ENCODE measurements at places on chromosomes 7 and 10. TPM values are rescaled to one million over a fixed set of nuclear protein-coding genes. Genes with fewer than 3 reads are reported as not detected.

The EMX2 gene
- total RNA-seq: not detected

The SVOPL gene
- total RNA-seq: under 0.01 TPM

The PILRA gene
- total RNA-seq: not detected

The HOXA7 gene
- not detected for total RNA-seq

The LRRC17 gene
- total RNA-seq: 0.26 TPM

- peak; percentile 85 for DNase-seq
These were observed 120.1 kb downstream of the ELAPOR2 start for GRCh38 chr7:86939197-86939814.

- DNase-seq: peak; percentile 87
These were observed 11.2 kb downstream of the CTBP2 start for GRCh38 chr10:125149036-125149679.

All from bronchial epithelial cell (primary cell).